ENCODE measurements at places on chromosomes 3 and 15.

DNA sequence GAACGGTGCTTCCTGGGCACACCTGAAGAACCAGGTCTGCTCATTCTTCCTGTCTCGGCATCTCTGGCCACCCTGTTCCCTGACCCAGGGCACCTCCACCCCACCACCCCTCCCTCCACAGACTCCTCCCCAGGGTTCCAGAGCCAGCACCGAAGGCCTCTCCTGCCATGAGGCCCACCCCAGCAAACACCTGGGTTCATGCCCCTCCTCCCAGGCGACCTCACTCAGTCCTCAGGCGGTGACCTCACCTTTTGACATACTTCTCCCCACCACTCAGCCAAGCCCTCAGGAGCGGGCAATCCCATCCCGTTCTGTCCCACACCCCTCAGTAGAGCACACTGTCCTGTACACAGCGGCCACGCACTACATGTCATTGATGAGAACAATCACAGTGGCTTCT lies 72.3 kb downstream of the RPN1 start:
- DNase-seq = no peak

DNA sequence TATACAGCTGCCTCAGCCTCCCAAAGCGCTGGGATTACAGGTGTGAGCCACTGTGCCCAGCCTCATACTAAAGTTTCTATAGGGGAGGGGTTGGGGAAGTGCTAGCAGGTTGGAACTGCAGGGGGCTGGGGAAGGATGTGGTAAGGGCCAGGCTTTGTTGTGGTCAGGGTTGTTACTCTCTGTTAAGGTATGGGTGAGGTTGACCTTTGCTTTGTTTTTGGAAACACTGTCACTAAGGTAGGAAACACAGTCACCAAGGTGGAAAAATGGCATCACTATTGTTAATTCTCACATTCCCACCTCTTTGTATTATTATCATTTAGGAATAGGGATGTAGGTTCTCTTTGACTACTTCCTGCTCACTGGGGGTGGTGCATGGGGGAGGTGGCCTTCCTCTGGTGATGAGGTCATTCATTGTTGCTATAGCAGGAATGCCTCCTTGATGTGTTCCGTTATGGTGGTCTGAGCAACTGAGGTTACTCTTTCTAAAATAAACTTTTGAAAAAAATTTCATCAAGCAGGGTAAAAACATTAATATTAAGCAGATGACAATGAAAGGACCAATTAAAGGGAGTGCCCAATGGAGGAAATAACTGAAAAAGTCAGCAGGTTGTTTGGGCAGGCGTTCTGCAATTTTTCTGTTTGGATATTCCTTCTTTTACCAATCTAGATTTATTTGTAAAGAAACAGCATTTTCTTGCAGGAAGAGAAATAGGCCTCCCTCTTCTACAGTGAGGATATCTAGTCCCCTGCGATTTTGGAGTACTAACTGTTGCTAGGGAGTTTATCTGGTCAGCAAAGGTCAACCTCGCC lies 150.5 kb downstream of the WDR76 start:
- peak; percentile 28 for DNase-seq

- DNase-seq = no peak
These were observed 135.0 kb downstream of the NUP210 start for GRCh38 chr3:13285007-13285567.

GRCh38 chr3:68019876-68020275 lies 365.5 kb upstream of the SUCLG2 start:
- DNase-seq = no peak

DNA sequence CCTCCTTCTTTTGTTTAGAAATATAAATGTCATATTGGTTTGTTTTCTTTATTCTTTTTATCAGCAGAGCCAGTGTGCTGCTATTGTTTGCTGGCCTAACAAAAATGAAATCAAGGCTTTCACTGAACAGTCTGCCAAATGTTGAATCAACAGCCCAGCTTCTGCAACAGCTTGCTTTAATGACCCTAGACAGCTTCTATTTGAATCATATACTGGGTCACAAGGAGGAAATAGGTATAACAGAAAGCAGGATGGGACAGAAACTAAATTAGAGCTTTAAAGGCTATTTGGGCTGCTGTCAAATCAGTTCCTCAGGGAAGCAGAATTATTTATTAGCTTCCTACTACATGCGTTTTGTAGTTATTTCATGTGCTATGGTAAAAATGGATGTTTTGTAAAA lies 12.1 kb upstream of the DNAJC13 start:
- no peak for DNase-seq

- DNase-seq = no peak
These were observed 612.2 kb downstream of the ZIC1 start for GRCh38 chr3:148021381-148021780.

DNA sequence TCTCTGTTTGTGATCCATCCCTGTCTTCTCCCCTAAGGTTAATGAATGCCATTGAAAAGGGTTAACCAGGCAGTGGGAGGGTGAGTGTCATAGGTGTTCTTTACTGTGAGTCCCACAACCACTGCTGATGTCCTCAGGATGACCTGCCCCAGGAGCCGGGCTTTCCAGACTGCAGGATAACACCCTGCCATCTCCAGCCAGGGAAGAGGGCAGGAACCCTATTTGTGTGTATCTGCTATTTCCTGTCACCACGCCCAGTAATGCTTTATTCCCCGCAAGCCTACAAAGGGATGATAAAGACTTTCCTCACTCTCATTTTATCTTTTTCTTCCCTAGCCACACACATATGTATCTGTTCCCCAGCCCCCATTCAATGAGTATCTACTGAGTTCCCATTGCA lies 15.6 kb upstream of the CTXND1 start:
- DNase-seq = no peak

GRCh38 chr15:25170113-25170731 lies 215.4 kb downstream of the SNRPN start:
- no peak for DNase-seq

DNA sequence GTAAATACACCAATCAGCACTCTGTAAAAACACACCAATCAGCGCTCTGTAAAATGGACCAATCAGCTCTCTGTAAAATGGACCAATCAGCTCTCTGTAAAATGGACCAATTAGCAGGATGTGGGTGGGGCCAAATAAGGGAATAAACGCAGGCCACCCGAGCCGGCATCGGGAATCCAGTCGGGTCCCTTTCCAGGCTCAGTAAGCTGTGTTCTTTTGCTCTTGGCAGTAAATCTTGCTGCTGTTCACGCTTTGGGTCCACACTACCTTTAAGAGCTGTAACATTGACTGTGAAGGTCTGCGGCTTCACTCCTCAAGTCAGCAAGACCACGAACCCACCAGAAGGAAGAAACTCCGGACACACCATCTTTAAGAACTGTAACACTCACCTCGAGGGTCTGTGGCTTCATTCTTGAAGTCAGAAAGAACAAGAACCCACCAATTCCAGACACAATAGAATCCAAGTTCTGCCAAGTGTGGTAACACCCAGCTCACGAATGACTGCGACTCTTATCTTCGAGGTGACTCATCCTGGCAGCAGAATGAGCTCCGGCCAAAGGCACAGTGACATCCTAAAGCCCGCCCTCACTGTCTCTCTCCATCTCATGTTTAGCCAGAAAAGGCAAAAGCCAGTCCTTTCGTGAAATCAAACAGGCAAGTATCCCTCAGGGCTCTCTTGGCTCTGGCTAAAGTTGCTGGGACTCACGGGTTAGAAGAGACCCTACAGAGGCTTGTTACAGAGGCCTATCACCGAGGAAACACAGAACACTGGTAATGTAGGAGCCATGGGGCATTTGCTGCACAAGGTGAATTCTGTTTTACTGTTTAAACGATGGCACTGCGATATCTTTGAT lies 155.2 kb downstream of the FAM43A start:
- DNase-seq = no peak

DNA sequence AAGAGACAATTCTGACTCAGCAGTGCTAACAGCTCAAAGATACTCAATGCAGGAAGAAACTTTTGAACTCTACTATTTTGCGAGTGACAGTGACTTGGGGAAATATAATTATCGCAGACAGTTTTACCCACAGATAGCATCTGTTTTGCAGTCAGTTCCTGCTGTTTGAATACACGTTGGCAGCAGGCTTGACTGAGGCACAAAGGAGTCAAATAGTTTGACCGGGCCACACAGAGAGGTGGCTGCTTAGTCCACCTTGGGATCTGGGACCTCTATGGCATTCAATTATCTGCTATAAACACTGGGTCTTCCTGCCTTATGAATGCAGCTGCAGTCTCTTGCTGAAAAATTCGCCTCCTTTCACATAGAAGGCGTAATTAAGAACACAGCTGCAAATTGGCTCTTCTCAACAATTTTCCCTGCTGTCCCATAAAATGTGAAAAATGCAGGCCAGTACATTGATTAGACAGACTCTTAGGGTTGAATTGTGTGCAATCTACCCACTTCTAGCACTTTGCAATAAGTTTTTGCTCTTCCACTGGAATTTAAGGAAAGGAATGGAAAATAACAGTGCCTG lies 56.5 kb downstream of the OTOL1 start:
- no peak for DNase-seq

GRCh38 chr3:55165278-55165677 lies 237.4 kb upstream of the LRTM1 start:
- no peak for DNase-seq

DNA sequence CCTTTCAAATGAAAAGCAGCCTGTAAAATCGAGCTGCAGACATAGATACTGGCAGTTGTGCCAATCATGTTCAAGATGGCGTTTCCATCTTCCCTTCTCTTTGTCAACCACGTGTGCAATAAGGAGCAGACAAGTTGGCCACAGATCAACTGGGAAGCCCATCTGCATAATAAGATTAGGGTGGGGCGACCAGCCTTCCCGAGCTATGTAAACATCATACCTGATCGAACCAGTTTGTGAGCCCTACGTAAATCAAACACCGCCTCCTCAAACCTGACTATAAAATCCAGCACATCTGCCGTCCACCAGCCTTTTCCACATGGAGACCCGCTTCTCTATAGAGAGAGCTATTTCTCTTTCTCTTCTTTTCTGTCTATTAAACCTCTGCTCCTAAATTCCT lies 37.2 kb downstream of the TRIM42 start:
- DNase-seq = no peak

DNA sequence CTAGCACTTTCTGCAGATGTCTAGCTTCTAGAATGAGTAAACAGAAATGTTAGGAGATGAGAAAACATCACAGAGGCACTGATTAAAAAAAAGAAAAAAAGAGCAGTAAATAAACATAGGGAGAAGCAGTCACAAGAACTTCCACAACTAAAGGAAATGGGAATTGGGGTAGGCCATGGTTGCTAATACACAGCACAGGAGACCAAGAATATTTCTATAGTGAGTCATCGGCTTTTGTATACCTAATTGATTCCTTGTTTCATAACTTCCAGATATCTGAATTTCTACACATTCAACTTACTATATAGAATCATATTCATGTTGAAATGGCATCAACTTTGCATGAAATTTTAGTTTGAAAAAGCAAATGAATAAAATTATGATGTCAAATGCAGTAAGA lies 47.3 kb upstream of the TCF12 start:
- no peak for DNase-seq

- no peak for DNase-seq
These were observed 12.3 kb upstream of the BDH1 start for GRCh38 chr3:197567904-197568681.

DNA sequence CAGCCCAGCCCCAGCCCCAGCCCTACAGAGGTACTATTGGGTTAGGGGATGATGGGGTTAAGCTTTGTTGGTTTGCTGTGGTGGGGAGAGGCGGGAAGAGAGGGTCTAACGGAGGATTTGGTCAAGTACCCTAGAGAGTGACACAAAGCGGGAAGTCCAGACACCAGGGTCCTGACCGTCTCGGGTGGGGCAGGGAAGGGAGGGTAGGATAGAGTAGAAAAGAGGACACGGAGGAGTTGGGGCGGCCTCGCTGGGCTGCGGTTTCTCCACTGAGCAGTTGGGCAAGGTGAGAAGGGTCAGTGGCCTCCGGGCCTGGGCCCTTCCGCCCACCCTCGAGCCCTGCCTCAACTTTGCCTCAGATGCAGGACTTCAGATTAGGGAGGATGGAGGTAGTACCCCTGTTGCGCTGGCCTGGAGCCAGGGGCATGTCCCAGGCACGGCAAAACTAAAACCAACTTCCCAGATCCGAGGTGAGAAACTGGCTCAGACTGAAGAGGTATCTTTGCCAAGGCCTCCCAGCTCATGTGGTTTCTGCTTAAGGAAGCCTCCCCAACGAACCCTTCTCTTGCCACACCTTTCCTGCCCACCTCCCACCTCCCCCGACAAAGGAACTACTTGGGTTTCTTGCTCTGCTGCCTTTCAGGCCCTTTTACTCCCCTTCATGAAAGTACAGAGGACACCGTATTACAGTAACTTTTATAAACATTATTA lies 551 bp downstream of the PML start:
- DNase-seq = peak; percentile 36

- DNase-seq = peak; percentile 59
These were observed 3.8 kb downstream of the NRROS start for GRCh38 chr3:196643201-196643749.

DNA sequence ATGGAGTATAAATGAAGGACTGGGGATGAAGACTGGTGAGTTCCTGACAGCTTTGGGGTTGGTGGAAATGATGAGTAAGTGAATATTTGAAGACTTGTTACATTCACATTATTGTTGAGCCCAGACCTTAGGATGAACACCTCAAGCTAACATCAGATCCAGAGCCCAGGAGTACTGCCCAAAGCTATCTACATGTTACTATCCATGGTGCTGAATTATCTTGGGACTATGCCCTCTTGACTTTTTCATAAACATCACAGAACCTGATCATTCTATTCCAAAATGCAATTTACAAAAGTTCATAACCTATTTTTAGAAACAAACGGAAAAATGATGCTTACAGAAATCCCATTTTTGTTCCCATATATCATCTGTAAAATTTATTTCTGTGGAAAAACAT lies 613.3 kb downstream of the TUSC7 start:
- no peak for DNase-seq

- no peak for DNase-seq
These were observed 128.0 kb downstream of the ATP8B4 start for GRCh38 chr15:49990835-49991545.

DNA sequence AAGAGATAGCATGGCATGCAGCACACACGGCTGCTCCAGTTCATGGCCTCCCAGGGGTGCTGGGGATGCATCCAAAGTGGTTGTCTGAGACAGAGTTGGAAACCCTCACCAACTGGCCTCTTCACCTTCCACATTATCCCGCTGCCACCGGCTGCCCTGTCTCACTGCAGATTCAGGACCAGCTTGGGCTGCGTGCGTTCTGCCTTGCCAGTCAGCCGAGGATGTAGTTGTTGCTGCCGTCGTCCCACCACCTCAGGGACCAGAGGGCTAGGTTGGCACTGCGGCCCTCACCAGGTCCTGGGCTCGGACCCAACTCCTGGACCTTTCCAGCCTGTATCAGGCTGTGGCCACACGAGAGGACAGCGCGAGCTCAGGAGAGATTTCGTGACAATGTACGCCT lies 4.8 kb downstream of the CIB1 start:
- no peak for DNase-seq

- no peak for DNase-seq
These were observed 225.8 kb upstream of the SLCO3A1 start for GRCh38 chr15:91627473-91628278.

- peak; percentile 54 for DNase-seq
These were observed 258.1 kb downstream of the TBL1XR1 start for GRCh38 chr3:176939022-176939817.

- DNase-seq = no peak
These were observed 328.9 kb upstream of the TBL1XR1 start for GRCh38 chr3:177525987-177526712.

Measured in CD4-positive, alpha-beta T cell treated with Interleukin-17A for 1 hour (primary cell).